NCI-H1105 (cell line): ENCODE measurements at places on chromosomes 1 and 21.

GRCh38 chr1:168031627-168032026 is 94.8 kb upstream of the MPC2 start:
- DNase-seq: no peak

DNA sequence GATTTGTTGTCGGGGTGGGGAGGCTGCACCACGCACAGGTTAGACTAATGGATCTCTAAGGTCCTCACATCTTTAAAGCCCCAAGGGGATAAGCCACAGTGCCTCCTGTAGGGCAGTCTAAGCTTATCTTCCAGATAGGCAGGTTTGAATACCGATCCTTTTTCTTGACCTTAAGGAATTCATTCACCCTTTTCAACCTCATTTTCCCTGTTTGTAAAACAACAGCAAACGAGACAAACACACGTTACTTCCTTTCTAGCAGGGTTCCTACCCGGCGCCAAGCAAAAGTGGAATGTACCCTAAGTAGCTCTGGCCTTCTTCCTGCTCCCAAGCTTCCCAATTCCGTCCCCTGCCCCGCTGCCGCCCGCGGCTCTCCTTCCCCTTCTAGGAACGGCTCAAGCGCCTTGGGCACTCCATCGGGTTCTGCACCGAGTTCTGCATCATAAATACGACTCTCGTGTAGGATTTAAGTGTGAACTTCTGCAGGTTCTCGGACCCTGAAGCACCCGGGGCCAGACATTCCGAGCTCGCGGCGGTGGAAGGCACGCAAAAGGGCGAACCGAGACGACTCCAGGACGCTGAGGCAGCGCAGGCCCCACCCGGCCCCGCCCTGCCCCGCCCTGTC is 548 bp upstream of the CDC20 start:
- DNase-seq: no peak

GRCh38 chr1:28208818-28209441 is 23.9 kb downstream of the DNAJC8 start:
- peak; percentile 28 for DNase-seq

GRCh38 chr1:90443354-90443753 is 273.7 kb downstream of the BARHL2 start:
- DNase-seq: no peak

DNA sequence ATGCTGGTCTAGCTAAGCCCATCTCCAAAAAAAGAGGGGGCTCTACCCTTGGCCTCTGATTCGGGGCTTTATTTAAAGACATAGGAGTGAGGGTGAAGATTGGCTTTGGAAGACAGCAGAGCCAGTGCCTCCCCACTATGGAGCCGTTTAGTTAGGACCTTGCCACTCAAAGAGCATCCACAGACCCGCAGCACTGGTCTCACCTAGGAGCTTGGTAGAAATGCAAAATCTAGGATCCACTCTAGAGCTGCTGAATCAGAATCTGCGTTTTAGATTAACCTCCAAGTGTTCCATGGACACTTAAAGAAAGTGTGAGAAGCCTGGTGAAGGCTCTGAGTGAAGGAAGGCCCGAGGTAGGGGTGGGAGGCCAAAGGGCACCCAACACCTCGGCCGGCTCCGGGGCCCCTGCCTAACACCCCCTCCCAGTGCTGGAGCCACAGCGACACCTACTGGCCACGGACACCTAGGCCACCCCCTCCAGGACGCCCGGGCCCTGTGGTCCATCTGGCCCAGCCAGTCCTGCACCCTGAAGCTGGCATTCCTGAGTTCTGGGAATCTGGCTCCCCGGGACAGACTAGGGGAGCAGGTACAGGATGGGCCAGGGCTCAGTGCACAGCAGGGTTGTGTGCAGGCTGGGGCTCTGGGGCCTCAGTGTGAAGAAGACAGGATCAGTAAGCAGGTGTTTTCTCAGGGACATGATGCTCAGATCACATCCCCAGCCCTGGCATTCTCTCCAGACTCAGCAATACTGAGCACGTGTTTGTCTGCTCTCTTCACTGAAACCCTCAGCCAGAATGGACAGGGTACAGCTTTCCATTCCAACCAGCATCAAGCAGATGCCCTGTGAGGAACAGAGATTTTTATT is 79.2 kb downstream of the TMEM53 start:
- peak; percentile 49 for DNase-seq

DNA sequence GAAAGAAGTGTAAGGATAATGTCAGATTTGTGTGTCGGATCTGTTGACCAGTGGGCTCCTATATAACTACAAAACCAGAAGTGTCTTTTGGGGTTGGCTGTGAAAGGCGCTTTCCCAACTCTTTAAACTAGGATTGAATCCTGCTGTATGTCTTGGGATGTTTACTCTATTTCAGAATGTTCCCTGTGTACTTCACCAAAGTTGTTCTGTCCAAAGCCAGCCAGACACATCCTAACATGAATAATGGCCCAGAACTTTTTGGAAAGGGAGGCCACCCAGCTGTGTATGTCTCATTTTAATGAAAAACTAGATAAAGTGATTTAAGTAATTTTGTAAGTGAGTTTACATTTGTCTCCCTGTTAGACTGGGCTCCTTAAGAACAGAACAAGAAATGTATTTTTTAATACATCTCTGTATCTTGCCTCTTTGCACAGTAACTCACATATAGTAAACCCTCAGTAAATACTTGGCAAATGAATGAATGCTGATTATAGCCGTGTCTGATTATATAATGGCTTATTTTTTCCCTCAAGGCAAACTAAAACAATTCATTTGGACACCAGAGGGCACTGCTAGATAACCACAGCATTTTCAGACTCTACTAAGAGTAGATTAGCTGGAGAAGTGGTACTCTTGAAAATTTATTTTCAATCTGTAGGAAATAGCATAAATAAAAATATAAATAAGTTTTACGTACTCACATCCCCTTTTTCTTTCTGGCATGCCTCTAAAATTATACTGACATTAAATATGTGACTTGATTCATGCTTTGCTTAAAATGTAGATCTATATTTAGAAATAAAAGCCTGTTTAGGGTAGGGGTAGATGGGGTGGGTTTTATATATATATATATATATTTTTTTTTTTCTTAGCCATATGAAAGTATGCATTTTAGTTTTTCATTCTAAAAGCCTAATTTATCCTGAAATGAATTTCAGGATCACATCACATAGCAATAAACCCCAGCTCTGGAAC is 23.8 kb downstream of the TSEN15 start:
- DNase-seq: peak; percentile 57

DNA sequence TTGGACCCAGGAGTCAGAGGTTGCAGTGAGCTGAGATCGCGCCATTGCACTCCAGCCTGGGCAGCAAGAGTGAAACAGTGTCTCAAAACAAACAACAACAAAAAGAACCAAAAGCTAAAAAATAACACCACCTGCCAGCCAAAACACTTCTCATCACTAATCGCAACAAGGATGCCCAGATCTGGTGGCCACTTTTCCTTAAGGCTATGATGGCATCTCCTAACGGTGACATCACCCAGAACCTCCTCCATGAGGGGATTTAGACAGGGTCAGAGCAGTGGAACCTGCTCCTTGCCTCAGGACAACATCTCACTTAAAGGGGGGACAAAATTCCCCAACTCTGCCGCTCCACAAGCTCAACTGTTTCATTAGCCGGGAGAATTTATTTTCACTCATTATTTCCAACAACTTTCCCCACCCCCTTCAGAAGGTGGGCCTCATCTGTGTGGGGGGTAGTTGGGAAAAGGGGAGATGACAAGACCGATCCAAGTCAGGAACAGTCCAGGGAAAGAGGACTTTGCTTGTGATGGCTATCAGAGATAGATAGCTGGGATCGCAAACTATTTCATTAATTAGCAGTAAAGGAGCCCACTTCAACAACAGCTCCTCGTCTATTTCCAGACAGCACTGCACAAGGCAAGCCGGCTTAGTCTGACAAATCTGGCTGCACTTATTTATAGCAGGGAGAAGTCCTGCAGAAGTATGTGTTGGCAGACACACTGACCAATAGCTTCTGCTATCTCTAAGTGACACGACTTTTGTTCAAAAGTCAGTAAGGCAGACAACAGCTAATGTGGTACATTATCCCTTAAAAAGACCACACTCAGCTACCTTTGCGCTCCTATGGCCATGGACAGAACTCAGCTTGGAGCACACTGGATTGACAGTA is 2.6 kb downstream of the PABPC4 start:
- no peak for DNase-seq

DNA sequence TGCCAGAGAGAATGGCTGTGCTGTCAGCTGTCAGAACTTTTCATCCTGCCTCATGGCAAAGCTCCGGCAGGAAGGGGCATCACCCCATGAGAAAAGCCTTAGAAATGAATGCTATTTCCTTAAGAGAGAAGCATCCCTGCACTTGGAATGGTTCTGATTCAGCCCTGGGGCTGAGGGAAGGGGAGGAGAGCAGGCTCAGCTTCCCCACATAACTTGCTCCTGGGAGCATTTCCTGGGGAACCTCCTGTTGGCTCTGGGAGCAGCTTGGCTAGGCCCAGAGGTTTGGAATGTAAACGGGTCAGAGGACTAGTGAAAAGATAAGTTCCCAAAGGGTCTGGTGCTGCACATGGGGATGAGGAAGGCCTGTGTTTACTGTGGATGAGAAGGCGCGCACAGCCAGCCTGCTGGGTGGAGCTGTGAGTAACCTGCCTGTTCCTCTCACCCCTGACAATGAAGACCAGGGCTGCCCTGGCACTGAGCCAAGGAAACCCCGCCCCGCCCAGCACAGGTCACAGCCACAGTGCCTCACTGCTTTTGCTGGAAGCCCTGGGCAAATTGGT is 5.0 kb downstream of the PRELP start:
- peak; percentile 75 for DNase-seq
